ENCODE measurements at places on chromosomes 16 and 17.

- H3K4me1 ChIP-seq: no peaks in the 10 kb centered on the region
- H3K27me3 ChIP-seq: no peaks in the 10 kb centered on the region
- DNase-seq: no peak
- no peak overlapping the region for H3K4me3 ChIP-seq
- peaks cover 100% of the 10 kb centered on the region for H3K36me3 ChIP-seq
Observed at GRCh38 chr17:8237175-8237574, 10.7 kb downstream of the CTC1 start.

GRCh38 chr16:3654249-3654991 is at the start of gene DNASE1:
DNASE1 (plus strand) TSS chr16:3654691; CDS start chr16:3655374, 683 bp downstream.
- no peaks in the 10 kb centered on the region for H3K4me1 ChIP-seq
- H3K36me3 ChIP-seq: peaks cover 38% of the 10 kb centered on the region
- no peak within 1 kb of the TSS for H3K4me3 ChIP-seq
- H3K27me3 ChIP-seq: no peaks in the 10 kb centered on the region
- H3K27ac ChIP-seq: no peak within 1 kb of the TSS

DNA sequence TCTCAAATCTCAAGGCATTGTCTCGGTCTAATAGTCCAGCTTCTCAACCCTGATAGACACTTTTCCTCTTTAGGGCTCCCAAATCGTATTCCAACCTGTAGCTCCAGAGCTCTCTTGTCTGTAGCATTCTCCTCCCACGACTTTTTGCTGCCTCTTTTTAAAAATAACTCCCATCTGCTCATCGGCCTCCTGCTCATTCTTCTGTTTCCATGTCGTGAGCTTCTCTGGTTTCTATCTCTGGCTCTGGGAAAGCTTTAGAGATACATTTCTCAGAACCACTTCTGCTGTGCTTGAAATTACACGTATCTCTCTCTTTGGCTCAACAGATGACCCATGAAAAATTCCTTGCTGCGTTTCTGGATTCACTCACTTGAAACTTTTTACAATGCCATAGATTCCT is 609.6 kb upstream of the C16orf82 start:
- H3K4me1 ChIP-seq: no peaks in the 10 kb centered on the region
- no peak overlapping the region for H3K27ac ChIP-seq
- no peaks in the 10 kb centered on the region for H3K36me3 ChIP-seq
- DNase-seq: no peak
- H3K4me3 ChIP-seq: no peak overlapping the region
- no peaks in the 10 kb centered on the region for H3K27me3 ChIP-seq

- no peak overlapping the region for H3K27ac ChIP-seq
- no peaks in the 10 kb centered on the region for H3K36me3 ChIP-seq
- no peaks in the 10 kb centered on the region for H3K27me3 ChIP-seq
- H3K4me3 ChIP-seq: no peak overlapping the region
- no peaks in the 10 kb centered on the region for H3K4me1 ChIP-seq
Observed at GRCh38 chr16:68399456-68399855, 48.9 kb downstream of the SMPD3 start.

DNA sequence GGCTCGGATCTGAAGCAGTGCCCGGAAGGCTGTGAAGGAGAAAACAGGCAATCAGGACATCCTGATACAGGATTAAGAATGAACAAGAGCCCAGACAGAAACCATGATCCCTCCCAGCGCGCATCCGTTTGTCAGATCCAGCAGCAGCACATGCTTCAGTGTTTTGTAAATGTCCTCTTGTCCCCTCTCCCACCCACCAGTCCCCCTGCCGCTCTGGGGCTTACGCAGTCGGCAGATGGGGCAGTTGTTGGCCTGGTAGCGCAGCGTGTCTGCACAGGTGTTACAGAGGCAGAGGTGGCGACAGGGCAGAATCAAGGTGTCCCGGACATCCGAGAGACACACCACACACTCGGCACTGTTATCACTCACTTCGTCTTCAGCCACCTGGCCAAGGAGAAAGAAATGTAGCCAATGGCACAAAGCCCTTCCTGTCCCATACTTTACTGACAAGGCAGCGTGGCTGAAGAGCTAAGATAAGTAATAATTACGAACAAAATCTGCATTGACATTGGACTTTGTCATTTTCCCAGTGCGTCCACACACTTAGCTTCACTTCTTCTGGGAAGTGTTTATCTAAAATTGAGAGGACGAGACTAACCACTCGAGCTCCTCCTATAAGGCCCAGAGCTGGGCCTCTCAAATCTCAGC is 20.7 kb upstream of the FOXJ1 start:
- no peak overlapping the region for H3K27ac ChIP-seq
- no peaks in the 10 kb centered on the region for H3K27me3 ChIP-seq
- no peak for DNase-seq
- no peaks in the 10 kb centered on the region for H3K4me1 ChIP-seq
- no peak overlapping the region for H3K4me3 ChIP-seq

DNA sequence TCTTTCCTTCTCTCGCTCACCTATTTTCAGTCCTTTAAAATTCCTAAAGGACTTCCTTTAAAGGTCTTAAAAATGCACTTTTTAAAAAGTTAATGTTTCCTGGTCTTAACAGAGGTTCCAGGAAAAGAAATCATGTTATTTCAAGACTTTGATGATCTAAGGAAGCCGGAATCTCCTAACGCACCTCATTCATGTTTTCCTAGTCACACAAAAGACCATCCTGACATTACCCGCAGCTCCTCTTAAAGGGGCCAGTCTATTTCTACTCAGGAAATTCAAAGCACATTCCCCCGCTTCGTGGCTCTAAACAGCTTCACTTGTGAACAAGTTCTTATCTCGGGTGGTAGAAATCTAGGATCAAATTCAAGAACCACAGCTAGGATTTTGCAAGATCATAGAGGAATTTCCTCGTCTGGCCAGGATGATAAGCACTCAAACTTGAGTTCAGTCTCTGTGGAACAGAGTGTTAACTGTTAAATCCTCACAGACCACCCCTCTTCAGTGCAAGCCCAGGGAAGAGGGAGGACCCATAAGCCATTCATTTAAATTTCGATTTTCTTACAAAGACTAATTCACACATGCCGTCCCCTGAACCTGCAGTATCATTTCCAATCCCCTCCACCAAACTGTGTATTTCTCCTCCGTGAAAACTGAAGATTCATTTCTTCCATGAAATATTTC is 137.1 kb upstream of the AXIN2 start:
- H3K36me3 ChIP-seq: no peaks in the 10 kb centered on the region
- no peaks in the 10 kb centered on the region for H3K27me3 ChIP-seq
- H3K4me3 ChIP-seq: peak overlapping the region; percentile 2
- no peaks in the 10 kb centered on the region for H3K4me1 ChIP-seq
- DNase-seq: no peak

DNA sequence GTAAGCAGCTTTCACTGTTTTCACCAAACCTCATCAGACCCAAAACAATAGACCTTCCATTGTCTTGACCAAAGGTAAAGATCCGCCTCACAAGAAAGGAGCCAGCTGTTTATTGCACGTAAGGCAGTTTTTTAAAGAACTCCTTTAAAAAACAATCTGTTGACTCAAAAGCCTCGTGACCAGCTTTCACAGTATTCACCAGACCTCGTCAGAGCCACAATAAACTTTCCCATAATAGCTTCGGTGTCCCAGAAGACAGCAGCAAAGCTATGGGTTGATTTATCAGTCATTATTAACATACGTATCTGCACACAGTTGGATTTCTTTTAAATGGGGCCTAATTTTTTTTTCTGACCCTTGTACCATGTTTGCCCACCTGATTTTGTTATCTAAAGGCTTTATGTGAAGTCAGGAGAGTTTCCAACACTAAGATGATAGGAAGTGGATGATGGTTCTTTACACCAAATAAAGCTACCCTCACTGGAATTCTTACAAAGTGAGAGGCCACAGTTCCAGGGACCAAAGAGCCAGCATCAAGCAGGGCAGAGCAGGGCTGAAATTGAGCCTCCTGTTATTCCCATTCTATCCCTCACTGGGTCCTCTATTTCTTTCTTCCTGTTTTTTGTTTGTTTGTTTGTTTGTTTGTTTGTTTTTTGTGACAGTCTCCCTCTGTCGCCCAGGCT is 17.6 kb upstream of the HELZ start:
- H3K27ac ChIP-seq: no peak overlapping the region
- DNase-seq: no peak
- H3K4me1 ChIP-seq: peaks cover 29% of the 10 kb centered on the region
- no peak overlapping the region for H3K4me3 ChIP-seq

Data from upper lobe of right lung (tissue), 1 donor.